Activated CD4-positive, alpha-beta T cell treated with anti-CD3 and anti-CD28 coated beads for 24 hours (primary cell): ENCODE measurements at places on chromosomes 16 and 17.

DNA sequence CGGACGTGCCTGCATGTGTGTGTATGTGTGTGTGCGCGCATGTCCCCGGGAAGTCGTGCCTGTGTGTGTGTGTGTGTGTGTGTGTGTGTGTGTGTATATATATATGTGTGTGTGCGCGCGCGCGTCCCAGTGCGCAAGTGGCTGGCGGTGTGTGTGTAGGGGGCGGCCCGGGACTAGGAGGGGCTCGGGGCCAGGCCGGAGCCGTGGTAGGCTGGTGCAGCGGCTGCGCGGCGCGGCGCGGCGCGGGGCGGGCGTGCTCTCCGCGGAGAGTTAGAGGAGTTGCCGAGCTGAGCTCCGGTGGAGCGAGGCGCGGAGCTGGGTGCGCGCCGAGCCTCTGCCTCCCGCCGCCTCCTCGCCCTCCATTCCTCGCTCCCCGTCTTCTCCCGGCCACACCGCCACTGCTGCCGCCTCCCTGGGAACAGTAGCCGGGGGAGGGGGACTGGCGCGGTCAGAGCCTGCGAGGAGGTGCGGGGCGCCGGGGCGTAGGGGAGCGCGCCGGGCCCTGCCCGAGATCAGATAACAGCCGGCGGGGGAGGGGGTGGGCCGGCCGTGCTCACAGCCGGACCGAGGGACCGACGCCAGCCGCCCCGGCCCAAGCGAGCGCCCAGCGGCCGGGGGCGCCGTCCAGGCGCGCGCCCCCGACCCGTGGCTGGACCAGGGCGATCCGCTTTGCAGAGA is at the start of gene KCNJ12:
KCNJ12 (plus strand) TSS at position 277 of the 678 bp plus-strand sequence. CDS start 38,986 bp downstream, outside the sequence.
- DNase-seq, result no peak

GRCh38 chr17:3910420-3911270 is 5.6 kb downstream of the P2RX1 start:
- no peak for DNase-seq

DNA sequence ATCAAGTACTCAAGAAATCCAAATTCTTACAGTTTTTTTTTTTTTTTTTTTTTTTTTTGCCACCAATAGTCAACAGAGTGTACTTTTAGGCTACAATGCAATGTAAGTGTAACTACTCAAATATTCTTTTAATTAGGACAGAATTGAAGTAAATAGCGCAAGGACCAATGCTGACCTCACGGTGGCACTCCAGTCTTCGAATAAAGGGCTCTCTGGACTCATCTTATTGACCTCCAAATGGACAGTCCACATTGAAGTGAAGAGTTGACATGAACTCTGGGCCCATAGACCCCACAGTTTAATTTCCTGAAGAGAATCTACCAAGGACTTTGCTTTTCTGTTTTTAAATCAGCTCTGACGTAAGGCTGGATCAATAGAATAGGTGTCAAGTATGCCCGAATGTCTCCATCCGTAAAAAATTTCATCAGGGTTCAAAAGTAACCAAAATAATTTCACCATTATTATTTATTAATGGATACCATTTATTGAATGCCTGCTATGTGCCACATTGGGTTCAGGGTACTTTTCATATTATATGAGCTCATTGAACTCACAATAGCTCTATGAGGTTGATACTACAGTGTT is 7.3 kb upstream of the DDX52 start:
- DNase-seq, result no peak

GRCh38 chr16:81645925-81646324 is 133.2 kb upstream of the PLCG2 start:
- no peak for DNase-seq
